Nasal cavity respiratory epithelium epithelial cell of viscerocranial mucosa (primary cell): ENCODE measurements at places on chromosomes 1 and 21. TPM values are rescaled to one million over a fixed set of nuclear protein-coding genes. Genes with fewer than 3 reads are reported as not detected.

MX1 gene
- 7.2 and 7.9 TPM in 2 replicates for total RNA-seq

FAM72A gene
- total RNA-seq, result 0.68 and 0.85 TPM in 2 replicates

NTRK1 gene
- total RNA-seq, result under 0.01 TPM in 1 of 2 replicates, not detected in the other

ADCY10 gene
- total RNA-seq, result under 0.01 TPM in 1 of 2 replicates, not detected in the other

CDA gene
- total RNA-seq, result 0.68 and 0.71 TPM in 2 replicates

BNIPL gene
- total RNA-seq, result 3.3 and 7.5 TPM in 2 replicates

TNNT2 gene
- total RNA-seq, result 0.68 and 1.3 TPM in 2 replicates

AMY2A gene
- total RNA-seq, result not detected in 2 replicates

SLC6A9 gene
- total RNA-seq, result 35.5 and 57.6 TPM in 2 replicates

C8B gene
- not detected in 2 replicates for total RNA-seq

GBP1 gene
- 15.0 and 68.2 TPM in 2 replicates for total RNA-seq

OR2M3 gene
- not detected in 2 replicates for total RNA-seq

PANK4 gene
- total RNA-seq, result 21.2 and 23.8 TPM in 2 replicates
